ENCODE measurements at places on chromosomes 2 and 18. TPM values are rescaled to one million over a fixed set of nuclear protein-coding genes. Genes with fewer than 3 reads are reported as not detected.

UGT1A8 gene
- not detected for total RNA-seq

EIF2B4 gene
- total RNA-seq: 47.3 TPM

GPBAR1 gene
- 0.55 TPM for total RNA-seq

ALPG gene
- total RNA-seq: 0.27 TPM

ERFE gene
- total RNA-seq: 1.4 TPM

GNAL gene
- 3.6 TPM for total RNA-seq

MDH1B gene
- 1.9 TPM for total RNA-seq

AMER3 gene
- not detected for total RNA-seq

TMEM198 gene
- total RNA-seq: 3.8 TPM
